Iris pigment epithelial cell (primary cell): ENCODE measurements at places on chromosomes 7 and 10.

DNA sequence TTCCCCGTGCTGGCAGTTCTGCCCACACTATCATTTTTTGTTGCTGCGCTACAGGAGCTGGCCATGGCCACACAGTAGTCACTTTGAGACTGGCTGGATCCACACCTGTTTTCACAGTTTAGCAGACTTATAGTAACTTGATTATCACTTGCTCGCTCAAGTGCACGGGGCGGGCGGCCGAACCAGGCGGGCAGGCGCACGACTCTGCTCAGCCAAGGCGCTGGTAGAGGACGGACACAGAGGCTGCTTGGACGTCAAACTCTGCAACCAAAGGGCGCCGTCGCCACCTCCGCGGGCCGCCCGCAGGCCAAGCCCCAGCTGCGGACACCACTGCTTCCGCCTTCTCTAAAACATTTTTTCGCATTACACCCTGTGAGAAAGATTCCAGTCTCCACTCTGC, 38.4 kb upstream of the PHYHIPL start:
- DNase-seq: no peak

- no peak for DNase-seq
These were observed 46.0 kb downstream of the VOPP1 start for GRCh38 chr7:55526329-55526728.

- peak; percentile 25 for DNase-seq
These were observed 49.5 kb downstream of the GNAI1 start for GRCh38 chr7:80183900-80184685.

DNA sequence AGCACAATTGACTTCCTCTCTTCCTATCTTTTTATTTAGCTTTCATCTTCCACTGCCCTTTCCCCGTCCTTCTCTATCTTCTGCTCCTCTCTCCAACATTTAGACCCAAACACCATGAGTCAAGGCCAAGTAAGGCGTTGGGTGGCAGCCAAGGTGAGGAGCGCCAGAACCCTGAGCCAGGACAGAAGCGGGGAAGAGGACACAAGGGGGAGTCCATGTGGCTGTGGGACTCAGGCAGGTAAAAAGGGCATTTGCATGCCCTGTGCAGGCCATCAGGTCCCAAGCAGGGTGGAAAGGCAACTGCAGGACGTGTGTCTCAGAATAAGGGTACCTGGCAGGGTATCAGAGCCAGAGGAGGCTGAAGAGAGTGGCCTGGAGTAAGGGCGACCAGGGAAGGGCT, 192.4 kb upstream of the PFKP start:
- no peak for DNase-seq

DNA sequence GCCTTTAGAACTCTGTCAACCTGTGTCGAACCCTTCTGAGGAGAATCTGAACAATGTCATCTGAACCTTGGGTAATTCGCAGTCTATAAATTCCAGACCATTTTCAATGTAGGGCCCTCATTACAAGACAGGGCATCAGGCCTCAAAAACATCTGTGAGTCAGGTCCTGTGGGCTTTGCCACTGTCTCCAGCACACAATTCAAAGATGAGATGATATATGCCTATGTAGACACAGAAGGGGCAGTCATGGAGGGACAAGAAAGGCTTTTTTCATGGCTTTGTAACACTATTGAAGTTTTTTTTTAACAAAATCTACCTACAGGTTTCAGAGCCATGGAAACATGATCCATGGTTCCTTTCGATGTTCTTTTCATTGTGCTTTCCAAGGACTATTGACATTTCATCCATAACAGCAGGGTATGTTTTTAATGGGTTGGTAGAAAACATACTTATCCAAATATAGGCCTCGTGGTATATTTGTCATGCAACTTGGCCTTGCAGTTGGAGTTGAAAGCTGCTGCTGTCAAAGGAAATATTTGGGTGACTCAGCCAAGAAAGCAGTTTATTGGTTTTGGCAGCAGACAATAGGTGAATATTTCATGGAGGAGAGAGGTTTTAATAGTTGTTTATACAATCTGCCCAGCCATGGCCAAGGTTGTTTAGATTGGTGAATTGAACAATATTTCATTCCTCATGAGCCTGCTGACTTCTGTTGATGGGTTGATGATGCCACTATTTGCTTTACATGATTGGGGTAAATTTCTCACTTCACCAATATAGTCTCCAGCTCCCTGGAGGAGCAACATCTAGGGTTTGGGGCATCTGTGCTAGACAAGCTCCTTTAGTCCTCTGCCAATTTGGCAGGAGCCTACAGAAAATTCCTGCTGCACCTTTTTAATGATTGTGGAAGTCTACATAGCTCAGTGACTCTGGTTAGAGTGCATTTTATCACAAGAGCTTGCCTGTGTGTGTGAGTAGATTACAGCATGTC, 158.4 kb upstream of the TMEM72 start:
- DNase-seq: peak; percentile 97

DNA sequence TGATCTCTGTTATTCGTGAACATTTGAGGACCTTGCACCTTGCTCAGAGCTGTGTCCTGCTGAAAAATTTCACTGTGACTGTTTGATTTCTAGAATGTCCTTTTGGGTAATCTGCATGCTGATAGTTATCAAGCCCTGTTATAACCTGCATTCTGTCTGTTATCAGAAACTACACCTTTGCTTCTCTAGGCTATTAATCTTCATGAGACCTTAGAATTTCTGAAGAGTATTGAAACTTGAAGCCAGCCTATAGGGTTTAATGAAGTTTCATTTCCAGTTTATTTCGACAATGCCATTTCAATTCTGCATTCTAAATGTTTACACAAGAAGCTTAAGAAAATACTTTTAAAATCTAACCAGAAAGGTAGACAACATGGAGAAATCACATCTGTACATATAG, 856.2 kb downstream of the SORCS1 start:
- no peak for DNase-seq

- DNase-seq: peak; percentile 68
These were observed 9.2 kb downstream of the GLCCI1 start for GRCh38 chr7:7977774-7978173.

DNA sequence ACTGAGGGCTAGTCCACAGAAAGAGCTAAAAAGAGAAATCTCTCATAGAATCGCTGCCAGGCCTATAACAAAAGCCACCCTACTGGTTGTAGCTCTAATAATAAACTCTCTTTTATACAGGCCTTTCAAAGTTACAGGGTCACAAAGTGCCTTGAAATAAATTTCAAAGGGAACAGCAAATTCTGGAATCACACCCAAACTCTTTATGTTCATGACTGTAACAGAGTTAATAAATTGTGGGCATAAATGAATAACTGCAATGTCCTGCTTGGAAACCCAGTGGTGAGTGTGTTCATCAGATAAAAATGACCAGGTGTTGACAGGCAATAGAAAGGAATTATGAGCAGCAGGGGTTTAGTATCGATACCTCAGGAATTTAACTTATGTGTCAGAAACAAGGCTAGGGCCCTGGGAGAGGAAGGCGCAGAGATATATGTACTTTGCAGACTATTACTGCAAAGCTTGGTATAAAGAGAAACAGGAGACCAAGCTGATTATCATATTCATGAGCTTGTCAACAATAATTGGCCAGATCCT, 9.3 kb downstream of the CDC14C start:
- DNase-seq: no peak
